Right ventricle myocardium inferior (tissue), 1 donor: ENCODE measurements at places on chromosomes 12 and 14.

DNA sequence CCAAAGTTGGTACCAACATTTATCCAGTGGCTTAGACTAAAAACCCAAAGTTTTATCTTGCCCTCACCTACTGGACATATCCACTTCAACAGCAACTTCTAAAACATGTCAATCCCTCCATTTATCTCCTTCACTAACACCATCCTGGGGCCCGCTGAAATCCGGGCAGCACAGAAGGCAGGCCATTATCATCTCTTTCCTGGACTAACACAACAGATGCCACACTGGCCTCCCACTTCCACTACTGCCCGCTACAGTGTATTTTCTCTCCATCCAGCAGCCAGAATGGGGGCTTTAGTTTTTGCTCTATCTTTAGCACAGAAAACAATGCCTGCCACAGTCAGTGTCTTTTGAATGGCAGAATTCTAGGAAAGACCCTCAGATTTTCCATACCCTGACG is 15.6 kb downstream of the ZFHX2 start:
- no peak for DNase-seq

- DNase-seq: no peak
Measured at GRCh38 chr12:45674181-45674977, 55.1 kb upstream of the ARID2 start.

DNA sequence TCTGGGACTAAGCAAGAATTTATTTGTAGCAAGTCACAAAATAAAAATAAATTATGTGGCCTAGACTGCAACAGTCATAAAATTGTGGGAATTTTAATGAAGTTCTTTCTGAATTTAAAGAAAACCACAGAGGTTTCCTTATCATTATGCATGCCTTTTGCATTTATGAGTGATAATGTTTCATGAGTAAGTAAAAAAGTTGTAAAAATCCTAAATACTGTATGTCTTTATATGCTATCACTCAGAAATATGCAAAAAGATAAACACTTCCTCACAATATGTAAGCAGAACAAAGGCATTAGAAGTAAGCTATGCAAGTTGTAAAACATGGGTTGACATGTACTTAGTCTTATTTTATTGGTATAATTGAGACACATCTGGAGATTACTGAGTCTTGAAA is 239.4 kb upstream of the PDE3A start:
- no peak for DNase-seq

DNA sequence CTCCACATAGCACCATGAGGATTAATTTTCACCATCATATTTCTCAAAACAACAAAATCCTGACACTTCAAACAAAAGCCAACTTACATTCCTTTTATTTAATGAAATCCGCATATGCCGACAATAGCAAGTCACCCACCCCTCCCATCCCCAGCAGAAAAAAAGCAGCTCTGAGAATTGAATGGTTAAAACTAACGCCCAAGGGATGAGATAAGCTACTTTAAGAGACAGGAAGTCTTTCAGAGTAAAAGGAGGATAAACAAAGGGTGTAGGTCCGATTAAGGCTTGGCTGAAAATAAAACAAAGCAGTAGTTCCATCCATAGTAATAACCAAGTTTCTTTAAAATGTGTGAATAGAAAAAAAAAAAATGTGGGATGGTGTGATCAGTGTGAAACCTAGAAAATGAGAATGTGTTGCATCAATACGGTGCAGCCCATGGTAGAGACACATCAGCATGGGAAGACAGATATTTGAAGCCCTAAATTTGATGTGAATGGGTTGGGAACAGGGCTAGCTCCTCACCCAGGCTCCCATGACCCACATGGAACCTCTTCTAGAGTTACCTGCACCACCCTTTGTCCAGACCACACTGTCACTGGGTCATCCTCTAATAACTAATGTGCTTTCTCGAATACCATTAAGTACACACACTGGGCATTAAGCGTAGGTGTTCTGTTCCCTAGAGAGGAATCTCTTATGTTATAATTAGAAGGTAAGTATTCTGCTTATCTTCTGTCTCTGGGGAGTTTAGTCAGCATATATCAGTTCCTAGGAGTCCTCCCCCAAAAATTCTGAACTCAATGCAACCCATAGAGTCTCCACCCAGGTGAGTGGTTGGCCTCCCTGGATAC is 31.7 kb downstream of the RTRAF start:
- DNase-seq: no peak

- DNase-seq: no peak
Measured at GRCh38 chr14:101216366-101217079, 313.0 kb upstream of the RTL1 start.

DNA sequence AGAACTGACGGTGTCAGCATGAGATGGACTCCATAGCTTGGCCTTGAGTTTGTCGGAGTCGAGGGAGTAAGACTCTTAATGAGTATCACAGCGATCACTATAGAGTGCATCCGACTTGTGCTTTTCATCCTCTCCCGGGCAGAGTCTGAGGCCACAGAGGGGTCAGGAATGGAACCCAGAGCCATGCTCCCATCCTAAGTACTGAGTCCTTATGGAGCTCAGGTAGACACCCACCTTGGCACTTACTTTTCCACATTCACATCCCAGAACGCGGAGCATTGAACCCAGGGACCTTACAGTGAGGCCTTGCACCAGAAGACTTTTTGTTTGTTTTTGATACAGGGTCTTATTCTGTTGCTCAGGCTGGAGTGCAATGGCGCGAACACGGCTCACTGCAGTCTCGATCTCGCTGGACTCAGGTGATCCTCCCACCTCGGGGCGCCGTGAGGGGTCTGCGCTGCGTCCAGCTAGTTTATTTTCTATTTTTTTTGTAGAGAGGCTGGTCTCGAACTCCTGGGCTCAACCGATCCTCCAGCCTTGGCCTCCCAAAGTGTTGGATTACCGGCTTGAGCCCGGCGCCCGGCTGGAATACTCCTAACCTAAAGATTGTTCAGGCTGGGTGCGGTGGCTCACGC is 719 bp upstream of the SRSF9 start:
- no peak for DNase-seq

- no peak for DNase-seq
Measured at GRCh38 chr14:22039938-22040780, 366.5 kb upstream of the OR4E1 start.

- no peak for DNase-seq
Measured at GRCh38 chr14:56131004-56131864, 13.0 kb downstream of the PELI2 start.

DNA sequence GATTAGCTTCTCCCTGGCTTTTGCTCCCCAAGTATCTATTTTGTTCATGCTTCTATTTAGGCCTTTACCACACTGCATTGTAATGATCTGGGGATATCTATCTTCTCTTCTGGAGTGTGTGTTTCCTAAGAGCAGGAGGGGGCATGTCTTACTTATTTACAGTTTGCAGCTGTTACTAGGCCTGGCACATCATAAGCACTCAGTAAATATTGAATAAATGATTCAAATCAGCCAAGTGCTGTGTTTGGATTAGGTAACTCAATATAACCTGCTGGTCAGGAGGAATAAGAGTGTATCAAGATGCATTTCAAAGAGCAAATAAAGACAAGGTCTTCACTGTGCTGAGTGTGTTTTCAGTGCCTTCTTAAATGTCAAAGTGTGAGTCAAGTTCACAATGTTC is 186.1 kb downstream of the FOXG1 start:
- DNase-seq: no peak

GRCh38 chr12:64332938-64333337 is 57.6 kb downstream of the C12orf56 start:
- DNase-seq: no peak

GRCh38 chr12:106154751-106155273 is 16.1 kb upstream of the NUAK1 start:
- DNase-seq: no peak

DNA sequence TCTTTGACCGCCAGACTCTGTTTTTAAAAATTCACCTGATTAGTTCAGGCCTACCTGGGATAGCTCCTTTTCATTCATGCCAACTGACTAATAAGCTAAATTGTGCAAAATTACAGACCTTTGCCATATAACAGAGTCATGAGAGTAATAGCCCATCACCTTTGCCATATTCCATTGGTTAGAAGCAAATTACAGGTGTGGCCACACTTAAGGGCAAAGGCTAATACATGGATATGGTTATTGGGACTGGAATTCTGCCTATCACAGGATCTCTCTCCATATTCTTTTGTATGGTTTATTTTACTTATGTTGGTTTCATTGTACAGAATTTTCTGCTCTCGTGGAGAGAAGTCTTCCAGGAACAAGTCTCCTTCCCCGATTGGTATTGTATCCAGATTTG is 115.2 kb downstream of the EGLN3 start:
- no peak for DNase-seq

GRCh38 chr14:47278233-47278842 is 397.1 kb downstream of the MDGA2 start:
- DNase-seq: no peak

GRCh38 chr14:105290621-105291346 is 10.0 kb downstream of the BRF1 start:
- no peak for DNase-seq

DNA sequence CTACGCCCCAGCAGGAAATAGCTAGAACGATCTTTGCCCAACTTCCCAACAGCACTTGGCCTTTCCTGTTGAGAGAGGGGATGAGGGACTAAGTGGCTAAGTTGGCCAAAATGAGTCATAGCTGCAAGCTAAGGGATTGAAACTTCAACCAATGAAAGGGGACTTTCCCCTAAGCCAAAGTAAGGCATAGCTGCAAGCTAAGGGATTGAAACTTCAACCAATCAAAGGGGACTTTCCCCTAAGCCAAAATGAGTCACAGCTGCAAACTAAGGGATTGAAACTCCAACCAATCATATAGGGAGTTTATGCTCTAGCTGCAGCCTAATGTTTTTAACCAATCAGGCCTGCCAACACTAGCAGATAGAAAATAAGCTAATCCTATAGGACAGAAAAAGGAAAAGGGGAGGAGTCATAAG is 100.5 kb upstream of the SSTR1 start:
- DNase-seq: no peak

GRCh38 chr14:26370115-26370514 is 227.7 kb downstream of the NOVA1 start:
- no peak for DNase-seq

GRCh38 chr12:122029620-122030423 is 8.1 kb downstream of the BCL7A start:
- no peak for DNase-seq

DNA sequence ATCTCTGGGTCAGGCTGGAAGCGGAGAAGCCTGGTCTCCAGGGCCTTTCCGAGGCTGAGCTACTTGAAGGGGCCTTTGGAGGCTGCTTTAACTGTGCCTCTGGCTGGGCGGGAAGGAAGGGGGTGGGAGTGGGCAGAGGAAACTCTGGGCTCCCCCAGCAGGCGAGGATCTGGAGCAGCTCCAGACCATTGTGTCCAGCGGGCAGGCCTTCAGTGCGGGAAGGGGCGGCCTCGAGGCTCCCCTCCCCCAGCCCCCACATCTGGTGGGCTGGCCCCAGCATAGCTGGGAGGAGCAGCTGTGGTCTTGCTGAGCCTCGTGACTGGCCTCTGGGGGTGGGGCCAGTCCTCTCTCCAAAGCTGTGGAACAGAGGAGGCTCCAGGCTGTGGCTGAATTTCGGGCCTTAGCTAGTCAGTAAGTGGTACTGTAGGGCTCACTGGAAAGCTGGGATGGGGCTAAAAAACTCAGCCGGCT is 3.4 kb downstream of the TAMALIN start:
- peak; percentile 89 for DNase-seq

DNA sequence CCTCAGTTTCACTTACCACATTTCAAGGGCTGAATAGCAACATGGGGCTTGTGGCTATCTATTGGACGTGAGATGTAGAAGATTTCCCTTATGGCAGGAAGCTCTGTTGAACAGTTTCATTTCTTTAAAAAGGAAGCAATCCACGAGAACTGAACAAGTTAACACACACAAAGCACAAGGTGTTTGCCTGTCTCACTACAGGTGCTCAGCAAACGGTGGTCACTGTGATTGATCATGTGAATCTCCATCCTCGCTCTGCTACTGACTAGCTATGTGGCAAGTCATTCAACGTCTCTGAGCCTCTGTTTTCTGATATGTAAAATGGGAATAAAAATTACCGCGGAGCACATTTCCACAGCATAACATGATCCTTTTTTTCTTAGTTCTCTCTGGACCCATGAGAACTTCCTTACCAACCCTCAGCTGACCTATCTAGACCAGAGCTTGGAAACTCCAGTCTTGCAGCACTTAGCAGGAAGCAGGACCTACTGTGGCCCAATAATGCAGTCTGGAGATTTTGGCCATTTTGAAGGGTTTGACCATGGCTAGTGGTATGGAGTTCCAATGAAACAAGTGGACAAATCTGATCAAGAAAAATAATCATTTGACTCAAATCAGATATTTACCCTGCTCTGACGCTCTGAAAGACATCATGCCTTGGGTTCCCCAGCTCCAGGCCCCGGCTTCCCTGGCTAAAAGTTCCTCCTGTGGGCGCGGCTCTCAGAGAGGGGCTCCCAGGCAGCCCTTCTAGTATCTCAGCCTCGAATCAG is 278.8 kb downstream of the ZFP36L1 start:
- no peak for DNase-seq

DNA sequence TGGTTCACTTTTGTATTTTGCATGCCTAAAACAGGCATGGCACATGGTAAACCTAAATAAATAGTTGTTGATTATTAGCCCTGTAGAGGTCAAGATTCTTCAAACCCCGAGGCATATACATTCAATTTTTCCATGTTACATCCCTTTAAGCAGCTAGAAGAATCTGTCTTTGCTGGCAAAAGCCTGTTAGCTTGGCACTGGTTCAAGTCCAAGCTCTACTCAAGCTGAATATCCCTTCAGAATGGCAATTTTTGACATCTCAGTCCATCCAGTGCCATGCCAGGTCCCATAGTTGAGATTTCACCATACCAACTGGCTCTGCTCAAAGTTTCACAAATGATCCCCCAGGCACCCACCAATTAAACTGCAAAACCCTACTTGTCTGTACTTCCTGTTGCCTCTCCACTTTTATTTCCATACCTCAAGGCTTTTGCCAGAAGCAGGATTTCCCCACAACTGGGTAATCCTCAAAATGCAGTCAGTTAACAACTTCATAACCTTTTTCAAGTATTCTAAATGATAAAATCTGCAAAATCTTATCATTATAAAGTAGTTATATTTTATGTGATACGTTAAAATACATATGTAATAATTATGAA is 9.0 kb upstream of the DCN start:
- DNase-seq: no peak

- DNase-seq: no peak
Measured at GRCh38 chr12:123813349-123813748, 51.2 kb downstream of the DNAH10 start.

- no peak for DNase-seq
Measured at GRCh38 chr12:6827982-6828780, at the start of gene P3H3. Gene P3H3 (plus strand): TSS chr12:6828407. CDS start chr12:6828441, 34 bp downstream.

DNA sequence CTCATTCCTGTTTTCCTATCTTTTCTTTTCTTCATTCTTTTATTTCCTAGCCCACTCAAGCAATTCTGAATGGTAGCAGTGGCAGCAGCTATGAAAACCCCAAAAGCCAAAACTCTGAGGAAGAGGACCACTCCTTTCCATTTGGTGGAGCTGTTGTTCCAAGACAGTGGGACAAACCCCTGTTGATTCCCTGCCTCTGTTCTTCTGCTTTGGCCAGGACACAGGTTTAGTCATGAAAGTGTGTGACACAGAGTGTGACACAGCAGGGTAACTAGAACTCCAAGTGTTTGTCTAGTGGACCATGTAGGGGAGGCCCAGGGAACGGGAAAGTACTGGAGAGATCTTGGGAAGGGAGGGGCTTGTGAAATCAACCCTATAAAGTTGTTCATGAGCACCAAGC is 71.1 kb downstream of the PTCSC3 start:
- DNase-seq: no peak
